Suppressor macrophage treated with lipopolysaccharide for 1 hour (primary cell): ENCODE measurements at places on chromosomes 16 and 17.

DNA sequence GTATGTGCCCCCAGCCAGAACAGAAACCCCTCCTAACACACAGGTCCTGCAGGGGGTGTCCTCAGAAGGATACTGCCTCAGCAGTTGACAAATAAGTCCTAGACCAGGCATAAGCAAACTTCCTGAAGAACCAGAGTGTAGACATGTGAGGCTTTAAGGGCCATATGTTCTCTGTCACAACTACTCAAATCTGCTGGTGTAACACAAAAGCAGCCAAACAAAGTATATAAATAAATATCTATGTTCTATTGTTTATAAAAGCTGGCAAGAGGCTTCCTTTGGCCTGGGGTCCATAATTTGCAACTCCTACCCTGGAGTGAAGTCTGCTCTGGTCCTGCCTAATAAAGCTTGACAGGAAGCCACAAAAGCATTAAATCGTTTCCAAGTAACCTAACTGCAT, 9.9 kb downstream of the FAM83G start:
- no peak for DNase-seq

DNA sequence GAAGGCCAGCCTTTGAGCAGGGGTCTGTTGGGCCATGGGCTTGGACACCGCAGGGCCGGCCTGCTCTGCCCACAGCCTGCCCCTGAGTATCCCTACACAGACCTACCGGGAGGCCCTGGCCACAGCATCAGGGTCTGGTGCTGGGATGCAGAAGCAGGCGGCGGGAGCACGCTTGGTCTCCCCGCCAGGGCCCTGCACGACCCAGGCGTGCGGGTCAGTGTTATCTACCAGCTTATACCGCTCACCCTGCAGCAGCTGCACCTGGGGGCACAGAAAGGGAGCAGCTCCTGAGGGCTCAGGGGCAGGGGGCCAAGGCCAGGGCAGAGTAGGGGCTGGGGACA, 8.8 kb downstream of the EVPL start:
- no peak for DNase-seq

DNA sequence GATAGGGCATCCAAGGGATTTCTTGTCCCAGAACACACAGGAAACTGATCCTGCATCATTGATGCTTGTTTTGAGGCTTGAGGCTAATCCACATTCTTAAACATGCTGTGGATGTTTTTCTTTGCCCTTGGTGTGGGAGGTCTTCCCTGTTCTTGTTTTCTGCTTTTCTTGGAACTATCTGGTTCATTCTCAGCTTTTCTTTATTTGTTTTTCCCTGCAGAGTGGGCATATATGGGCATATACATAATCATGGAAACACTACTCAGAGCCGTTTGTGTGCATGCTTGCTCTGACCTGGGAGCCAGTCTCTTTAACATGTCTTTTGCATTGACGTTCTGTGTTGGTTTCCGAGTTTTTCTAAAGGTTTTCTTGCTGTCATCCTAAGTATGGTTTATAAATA, 300.0 kb downstream of the SNX29 start:
- DNase-seq = no peak

- DNase-seq = peak; percentile 3
Measured at GRCh38 chr17:41131979-41132378, 8.0 kb upstream of the KRTAP4-12 start.

DNA sequence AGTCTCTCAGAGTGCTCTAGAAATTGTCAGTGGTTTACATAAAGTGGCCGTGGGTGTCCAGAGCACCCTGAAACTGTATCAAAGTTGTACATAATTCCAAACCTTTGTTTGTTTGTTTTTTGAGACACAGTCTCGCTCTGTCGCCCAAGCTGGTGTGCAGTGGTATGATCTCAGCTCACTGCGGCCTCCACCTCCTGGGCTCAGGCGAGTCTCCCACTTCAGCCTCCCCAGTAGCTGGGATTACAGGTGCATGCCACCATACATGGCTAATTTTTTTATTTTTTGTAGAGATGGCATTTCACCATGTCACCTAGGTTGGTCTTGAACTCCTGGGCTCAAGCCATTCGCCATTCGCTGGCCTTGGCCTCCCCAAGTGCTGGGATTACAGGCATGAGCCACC, 24.3 kb upstream of the ADGRG1 start:
- DNase-seq = no peak

DNA sequence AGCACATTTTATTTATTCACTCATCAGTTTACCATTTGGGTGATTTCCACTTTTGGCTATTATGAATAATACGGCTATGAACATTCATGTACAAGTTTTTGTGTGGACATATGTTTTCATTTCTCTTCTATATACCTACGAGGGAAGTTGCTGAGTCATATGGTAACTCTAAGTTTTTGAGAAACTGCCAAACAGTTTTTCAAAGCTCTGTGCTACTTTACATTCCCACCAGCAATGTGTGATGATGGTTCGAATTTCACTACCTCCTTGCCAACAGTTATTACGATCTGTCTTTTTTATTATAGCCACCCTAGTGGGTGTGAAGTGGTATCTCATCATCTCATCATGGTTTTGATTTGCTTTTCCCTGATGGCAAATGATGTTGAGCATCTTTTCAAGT, 63.7 kb upstream of the MRTFB start:
- no peak for DNase-seq

- DNase-seq = no peak
Measured at GRCh38 chr16:29984764-29985147, 10.7 kb downstream of the HIRIP3 start.

DNA sequence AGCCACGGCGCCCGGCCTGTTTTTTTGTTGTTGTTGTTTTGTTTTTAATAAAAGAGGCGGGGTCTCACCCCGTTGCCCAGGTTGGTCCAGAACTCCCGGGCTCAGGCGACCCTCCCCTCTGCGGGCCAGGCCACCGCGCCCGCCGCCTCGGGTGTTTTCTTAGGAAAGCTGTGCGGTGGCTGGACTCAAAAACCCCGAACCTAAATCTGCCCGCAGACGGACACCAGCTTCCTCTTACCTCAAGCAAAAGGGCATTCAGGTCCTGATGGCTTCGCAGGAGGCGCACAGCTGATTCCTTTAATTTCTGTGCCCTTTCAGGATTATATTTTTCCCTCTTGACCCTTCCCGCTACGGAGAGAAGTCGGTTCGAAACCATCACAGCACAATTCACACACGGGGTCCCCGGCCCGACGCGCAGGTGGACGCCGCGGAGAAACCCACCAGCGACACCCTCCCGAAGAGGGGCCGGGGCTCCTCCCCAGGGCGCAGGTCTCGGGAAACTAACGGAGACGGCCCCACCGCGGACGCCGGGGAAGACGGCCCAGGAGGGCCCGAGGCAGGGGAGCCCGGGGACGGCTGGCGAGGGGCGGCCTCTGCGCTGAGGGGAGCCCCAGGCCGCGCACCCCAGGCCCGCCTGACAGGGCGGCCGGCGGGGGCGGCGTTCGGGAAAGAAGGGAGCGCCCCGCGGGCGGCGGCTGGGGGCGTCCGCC, 653 bp downstream of the FANCA start:
- DNase-seq = peak; percentile 30

DNA sequence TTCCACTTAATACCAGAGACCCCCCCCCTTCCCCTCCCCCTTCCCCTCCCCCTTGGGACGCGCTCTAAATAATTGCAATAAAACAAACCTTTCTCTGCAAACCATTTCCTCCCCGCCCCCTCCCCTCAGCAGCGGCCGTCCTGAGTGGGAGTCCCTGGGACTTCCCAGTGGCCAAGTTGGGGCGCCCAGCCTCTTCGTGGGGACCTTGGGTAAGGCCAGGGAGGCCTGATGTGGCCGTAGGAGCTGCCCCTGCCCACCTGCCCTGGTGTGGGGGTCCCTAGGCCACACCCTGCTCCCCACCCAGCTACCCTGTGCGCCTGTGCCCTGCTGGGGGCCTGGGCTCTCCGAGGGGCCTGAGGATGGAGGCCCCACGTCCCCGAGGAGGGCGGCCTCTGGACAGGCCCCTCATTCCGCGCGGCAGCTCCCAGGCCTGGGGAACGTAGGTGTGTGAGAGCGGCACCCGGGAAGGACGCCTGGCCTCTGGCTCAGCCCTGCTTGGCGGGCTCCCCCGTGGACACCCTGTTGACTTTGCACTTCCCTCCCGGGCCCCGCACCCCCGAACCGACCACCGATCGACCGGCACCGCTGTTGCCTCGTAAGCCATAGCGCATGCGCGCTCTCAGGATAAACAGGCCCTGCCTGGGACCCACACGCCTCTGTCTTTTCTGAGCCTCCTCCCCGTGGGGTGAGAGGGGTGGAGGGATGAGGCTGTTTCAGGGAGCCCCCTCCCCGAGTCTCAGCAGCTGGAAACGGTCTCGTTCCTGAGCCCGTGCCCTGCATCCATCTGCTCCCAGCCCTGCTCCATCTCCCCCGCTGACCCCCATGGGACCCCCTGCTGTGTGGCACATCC, 9.0 kb downstream of the NTHL1 start:
- DNase-seq = no peak

DNA sequence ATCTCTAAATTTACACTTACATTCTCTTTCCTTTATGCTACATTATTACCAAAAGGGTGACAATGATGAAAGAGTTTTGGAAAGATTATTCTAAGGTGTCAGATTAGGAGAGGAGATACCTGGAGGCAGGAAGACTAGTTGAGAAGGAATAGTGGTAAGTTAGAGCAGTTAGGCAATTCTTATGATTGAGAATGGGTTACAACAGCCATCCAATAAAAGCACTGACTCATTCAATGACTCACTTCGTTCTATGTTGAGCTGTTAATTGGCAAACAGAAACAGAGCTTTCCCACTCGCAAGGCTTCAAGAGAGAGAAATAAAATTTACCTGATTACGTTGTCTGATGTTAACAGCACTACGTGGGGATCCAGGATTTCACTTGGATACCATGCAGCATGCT, 5.8 kb downstream of the NUP88 start:
- peak; percentile 74 for DNase-seq

GRCh38 chr16:13348416-13348815, 447.0 kb downstream of the SHISA9 start:
- no peak for DNase-seq

DNA sequence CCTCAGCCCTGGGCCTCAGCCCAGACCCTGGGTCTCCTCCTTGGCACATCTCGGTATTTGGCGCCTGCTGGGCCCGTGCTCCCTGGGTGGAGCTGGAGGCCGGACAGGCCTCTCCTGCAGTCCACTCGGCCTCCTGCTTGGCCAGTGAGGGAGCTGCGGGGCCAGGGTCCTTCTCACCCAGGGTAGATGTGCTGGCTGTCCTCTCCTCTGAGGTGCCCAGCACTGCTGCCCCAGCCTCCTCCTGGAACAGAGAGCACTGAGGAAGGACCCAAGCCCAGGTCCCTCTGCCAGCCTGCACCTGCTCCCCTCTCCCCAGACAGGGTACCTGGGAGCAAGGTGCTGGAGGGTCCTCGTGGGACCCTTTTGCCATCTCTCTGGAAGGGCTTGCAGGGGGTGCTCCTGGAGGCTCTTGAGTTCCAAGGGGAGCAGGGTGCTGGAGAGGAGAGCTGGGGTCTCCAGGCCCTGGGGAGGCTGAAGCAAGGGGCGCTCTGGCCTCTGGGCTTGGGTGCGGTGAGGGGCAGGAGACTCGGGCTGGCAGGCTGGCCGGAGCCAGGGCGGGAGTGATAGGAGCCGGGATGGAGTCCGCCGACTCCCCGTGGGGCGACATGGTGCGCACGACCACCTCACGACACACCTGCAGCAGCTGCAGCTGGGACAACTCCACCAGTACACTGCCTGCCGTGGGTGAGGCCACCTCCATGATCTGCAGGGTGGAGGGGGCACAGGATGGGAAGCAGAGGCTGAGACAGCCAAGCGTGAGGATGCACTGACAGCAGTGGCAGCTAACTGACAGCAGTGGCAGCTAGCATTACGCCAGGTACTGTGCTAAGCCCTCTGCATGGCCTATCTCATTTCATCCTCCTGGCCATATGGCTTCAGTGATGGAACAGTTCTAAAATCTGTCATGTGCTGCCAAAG, 17.8 kb downstream of the TSPOAP1 start:
- DNase-seq = no peak

DNA sequence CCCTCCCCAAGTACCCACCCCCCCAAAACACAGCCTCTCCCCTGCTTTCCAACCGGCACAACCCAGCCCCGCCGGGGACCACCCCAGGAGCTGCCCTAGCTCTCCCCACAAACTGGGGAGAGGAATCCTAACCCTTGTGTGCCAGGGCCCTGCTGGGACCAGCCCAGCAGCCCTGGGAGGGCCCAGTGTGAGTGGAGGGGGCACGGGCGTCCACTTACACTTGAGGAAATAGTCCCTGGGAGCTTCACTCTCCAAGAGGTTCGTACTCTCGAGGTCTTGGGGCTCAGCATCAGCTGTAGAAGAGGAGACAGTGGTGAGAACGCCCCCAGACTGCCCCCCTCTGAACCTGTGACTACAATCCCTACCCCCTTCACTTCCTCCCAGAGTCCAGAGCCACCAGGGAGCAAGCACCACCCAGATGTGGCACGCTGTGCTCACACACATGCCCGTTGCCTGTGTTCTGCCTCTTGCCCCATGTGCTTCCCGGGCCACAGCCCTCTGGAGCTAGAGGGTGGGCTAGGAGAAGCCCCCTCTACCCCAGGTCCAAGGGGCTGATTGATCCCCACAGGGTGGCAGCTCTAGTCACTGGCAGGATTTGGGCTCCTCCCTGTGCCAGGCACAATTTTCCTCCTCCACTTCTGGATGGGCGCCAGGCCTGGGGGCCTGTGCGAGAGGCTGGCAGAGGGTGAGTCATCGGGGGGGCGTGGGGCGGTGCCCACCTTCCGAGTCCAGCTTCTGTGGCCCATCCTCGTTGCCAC, 3.0 kb downstream of the TRIM47 start:
- DNase-seq = no peak

DNA sequence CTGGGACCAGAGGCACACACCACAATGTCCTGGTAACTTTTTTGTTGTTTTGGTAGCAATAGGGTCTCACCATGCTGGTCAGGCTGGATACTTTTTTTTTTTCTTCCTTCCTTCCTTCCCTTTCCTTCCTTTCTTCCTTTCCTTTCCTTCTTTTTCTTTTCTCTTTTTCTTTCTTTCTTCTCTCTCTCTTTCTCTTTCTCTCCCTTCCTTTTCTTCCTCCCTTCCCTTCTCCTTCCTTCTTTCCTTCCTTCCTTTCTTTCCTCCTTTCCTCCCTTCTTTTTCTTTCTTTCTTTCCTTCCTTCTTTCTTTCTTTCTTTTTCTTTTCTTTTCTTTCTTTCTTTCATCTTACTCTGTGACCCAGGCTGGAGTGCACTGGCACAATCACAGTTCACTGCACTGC, 18.4 kb upstream of the ULK2 start:
- DNase-seq = no peak

- peak; percentile 17 for DNase-seq
Measured at GRCh38 chr17:51355441-51356410, 95.4 kb downstream of the UTP18 start.

- peak; percentile 56 for DNase-seq
Measured at GRCh38 chr17:27494192-27495091, 38.2 kb downstream of the KSR1 start.

- DNase-seq = no peak
Measured at GRCh38 chr17:70153210-70153609, 16.1 kb upstream of the KCNJ2 start.

- no peak for DNase-seq
Measured at GRCh38 chr16:11161974-11162373, 94.0 kb downstream of the SOCS1 start.

DNA sequence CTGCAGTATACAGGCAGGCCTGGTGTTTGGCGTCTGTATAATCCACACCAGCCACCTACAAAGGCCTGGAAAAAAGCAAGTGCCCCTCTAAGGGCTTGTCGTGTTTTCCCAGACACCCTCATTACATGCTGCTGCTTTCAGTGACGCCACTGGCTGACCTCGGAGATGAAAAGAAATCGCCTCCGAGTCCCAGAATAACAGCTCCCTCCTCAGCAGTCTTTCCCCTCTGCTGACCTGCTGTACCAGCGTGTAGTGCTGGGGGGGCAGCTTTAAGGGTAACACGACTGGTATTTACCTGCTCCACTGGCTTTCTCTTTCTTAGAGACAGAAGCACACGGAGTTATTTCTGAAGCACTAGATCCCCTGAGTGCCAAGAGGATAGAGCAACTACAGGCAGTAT, 296.8 kb downstream of the GRIN2A start:
- DNase-seq = no peak
